ENCODE measurements at places on chromosomes 3 and 15.

DNA sequence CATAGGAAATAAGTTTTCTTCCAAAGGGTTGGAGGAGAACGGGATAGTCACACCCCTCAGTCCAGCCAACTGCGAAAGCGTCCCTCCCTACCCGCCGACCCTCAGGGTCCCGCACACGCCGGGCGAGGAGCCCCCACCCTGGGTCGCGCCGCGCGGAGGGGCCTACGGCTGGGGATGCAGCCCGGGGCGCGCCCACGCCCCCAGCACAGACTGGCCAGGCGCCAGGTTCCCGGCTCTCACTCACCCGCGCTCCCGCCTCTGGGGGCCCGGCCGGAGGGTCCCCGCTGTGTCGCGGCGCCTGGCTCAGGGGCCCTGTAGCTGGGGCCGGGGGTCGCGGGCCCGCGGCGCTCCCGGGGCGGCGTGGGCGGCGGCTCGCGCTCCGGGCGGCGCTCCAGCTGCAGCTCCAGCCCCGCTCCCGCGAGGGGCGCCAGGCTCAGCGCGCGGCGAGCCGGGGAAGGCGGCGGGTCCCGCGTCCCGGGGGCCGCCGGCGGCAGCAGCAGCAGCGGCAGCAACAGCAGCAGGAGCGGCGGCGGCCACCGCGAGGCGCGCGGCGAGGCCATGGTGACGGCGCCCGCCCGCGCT is 375 bp downstream of the HEG1 start:
- DNase-seq: peak; percentile 37

- DNase-seq: no peak
Observed at GRCh38 chr3:43038010-43038409, 58.9 kb downstream of the GASK1A start.

- no peak for DNase-seq
Observed at GRCh38 chr3:69504232-69504631, 118.3 kb upstream of the FRMD4B start.

- no peak for DNase-seq
Observed at GRCh38 chr15:101372149-101372577, 77.1 kb upstream of the SNRPA1 start.

- DNase-seq: no peak
Observed at GRCh38 chr15:66724732-66725463, 22.9 kb downstream of the SMAD6 start.

DNA sequence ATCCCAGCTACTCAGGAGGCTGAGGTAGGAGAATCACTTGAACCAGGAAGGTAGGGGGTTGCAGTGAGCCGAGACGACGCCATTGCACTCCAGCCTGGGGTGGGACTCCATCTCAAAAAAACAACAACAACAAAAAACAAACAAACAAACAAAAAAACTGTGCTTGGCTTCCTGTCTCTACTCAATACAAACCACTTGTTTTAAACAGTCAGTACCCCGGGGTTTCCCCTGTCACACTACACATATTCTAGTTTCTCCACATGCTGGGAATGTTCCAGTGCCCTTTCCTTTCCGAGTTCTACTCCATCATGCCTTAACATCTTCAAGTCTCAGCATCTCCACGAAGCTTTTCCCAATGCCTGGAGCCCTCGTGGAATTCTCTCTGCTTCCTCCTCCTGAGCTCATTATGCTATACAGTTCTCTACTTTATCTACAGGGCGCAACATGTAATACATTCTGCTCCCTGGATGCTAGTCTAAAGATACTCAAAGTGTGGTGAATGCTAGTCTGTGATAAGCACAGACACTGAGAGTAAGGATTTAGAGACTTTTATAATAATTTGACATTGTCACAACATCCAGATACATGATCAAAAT is 7.8 kb downstream of the EMC3 start:
- DNase-seq: no peak

- DNase-seq: no peak
Observed at GRCh38 chr15:70063261-70063925, 34.3 kb downstream of the TLE3 start.

DNA sequence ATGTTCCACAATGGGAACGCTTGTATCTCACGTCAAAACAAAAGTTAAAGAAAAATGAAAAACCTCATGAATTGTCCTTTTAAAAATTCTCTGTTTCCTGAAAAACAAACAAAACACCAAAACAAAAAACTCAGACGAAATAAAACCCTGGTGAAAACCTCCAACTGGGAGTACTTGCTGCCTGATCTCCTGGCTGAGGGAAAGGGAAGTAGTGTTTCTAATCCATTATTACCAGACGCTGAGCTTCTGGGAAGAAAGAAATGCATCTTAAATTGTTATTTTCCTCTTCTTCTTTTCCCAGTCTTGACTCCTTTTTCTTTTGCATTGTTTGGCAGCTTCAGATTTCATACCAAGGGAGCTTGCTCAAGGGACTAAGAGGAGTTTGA is 243.2 kb upstream of the RGMA start:
- DNase-seq: no peak

GRCh38 chr15:88131937-88132336 is 124.6 kb downstream of the NTRK3 start:
- no peak for DNase-seq

- DNase-seq: no peak
Observed at GRCh38 chr15:83545804-83546511, 98.8 kb downstream of the SH3GL3 start.

GRCh38 chr3:45060165-45060892 is 34.2 kb downstream of the CLEC3B start:
- DNase-seq: no peak

GRCh38 chr3:56282341-56282740 is 185.9 kb downstream of the ERC2 start:
- no peak for DNase-seq

GRCh38 chr15:77499087-77499760 is 78.5 kb downstream of the HMG20A start:
- no peak for DNase-seq

- DNase-seq: no peak
Observed at GRCh38 chr3:124771083-124771445, 40.8 kb downstream of the UMPS start.

DNA sequence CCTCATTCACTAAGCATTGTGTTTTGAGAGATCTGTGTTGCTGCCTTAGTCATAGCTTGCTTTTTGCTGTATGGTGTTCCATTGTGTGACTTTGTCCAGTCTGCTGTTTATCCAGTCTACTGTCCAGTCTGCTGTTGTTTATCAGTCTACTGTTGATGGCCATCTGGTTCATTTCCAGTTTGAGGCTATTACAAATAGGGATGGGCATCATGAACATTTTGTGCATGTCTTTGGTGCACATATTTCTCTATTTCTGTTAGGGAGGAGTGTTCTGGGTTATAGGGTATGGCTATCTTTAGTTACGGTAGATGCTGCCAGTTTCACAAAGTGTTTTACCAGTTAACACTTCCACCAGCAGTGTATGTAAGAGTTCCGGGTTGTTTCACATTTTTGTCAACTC is 22.2 kb upstream of the CLEC3B start:
- no peak for DNase-seq

GRCh38 chr3:173865900-173866498 is 468.5 kb downstream of the NLGN1 start:
- DNase-seq: peak; percentile 36

GRCh38 chr15:64667736-64668161 is 107.6 kb downstream of the RBPMS2 start:
- DNase-seq: no peak

DNA sequence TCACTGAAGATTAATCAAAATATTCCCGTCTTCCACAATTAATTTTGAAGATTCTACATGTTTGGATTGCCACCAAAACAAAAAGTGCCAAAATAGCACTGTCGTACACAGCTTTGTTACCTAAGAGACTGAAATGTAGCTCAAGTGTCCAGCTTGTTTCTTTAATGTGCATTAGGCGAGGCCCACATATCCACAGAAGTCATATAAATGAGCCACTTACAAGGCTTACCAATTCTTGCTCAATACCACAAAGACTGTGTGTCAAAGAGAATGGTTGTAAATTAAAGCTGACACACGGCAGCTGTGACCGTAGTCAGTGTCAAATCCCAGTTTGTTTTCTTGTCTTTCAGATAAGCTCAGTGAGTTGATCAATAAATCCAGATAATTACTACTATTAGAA is 639.4 kb upstream of the TBL1XR1 start:
- no peak for DNase-seq

- no peak for DNase-seq
Observed at GRCh38 chr3:5231074-5231473, 43.6 kb downstream of the EDEM1 start.

- DNase-seq: no peak
Observed at GRCh38 chr3:78562328-78562727, 1205.5 kb downstream of the ROBO1 start.

GRCh38 chr3:87246662-87247429 is 19.7 kb downstream of the CHMP2B start:
- DNase-seq: no peak

DNA sequence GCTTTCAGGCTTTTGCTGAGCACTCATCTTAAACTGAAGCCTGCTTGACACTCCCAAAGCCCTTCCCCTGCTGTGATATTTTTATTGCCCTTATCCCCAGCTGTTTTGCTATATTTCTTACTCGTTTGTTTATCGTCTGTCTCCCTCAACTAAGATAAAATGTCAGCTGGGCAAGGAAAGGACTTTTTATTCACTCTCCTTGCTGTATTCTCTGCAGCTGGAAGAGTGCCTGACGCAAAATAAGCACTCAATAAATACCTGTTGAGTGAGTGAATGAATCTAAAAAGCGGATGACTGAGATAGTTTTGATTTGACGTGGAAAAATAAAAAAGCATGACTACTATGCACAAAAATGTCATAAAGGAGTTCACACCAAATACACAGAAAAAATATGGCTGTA is 84.8 kb upstream of the POMGNT2 start:
- DNase-seq: no peak

DNA sequence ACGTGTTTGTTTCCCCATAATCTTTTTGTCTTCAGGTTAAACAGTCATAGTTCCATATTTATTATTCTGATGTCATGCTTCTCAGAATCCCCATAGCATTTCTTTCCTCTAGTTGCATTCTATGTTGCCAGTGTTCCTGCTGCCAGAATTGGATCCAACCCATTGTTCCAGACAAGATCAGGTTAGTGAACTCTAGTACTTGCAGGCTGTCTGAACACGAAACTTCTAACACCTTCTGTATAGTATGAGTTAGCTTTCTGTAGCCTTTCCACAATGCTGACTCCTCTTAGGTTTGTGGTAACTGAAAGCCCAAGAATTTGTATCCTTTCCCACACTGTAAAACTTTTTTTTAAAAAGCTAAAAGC is 88.0 kb upstream of the ROPN1 start:
- no peak for DNase-seq

- DNase-seq: no peak
Observed at GRCh38 chr3:3059645-3060044, 50.5 kb downstream of the IL5RA start.

DNA sequence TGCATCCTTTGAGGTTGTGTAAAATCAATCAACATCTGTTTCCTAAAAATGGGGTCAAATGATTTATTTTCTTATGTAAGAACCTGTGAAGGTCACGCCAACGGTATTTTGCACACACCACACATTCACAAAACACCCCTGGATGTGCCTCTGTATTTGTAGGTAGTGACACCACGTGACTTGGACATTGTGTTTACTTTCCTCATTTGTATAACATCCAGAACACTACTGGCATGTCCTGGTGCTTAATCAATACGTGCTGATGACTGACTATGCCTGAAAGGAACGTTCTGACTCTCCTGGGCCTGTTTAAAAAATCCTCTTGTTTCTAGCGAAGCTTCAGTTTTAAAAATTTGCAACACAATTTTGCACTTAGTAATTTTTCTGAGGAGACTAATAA is 3.4 kb upstream of the TAFA4 start:
- no peak for DNase-seq

DNA sequence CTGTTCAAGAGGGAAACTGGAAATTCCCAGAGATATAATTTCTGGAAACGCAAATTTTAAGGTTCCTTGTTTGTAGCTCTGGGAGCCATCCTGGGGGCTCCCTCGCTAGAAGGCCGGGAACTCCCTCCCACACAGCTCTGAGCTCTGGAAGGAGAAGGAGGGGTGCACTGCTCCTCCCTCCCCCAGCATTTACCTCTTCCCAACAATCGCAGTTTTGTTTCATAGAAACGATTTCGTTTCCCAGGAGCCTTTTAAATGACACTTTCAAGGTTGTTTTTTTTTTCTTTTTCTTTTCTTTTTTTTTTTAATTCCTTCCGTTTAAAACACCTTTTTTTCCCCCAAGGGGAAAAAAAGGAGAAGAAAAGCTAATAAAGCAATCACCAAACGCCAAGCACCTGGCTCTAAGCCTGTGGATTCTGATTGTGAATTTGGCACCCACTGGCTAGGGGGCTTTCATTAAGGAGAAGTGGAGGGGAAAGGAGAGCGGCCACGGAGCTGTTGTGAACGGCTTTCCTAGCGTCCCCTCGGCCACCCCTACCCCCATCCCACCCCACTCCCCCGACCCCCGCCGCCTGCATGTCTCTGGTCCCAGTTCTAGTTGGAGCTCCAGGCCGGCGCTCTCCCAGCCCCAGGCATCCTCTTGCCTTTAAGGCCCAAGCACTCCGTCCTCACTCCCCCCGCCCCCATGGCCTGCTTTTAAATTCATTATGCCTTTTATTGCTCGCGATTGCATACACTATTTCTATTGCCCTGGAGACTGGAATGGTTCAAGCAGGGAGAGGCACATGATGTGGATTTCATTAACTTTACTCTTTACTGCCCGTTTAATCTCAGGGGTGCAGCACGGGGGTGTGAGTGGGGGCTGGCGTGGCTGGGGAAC is 13.6 kb upstream of the CCDC33 start:
- no peak for DNase-seq

DNA sequence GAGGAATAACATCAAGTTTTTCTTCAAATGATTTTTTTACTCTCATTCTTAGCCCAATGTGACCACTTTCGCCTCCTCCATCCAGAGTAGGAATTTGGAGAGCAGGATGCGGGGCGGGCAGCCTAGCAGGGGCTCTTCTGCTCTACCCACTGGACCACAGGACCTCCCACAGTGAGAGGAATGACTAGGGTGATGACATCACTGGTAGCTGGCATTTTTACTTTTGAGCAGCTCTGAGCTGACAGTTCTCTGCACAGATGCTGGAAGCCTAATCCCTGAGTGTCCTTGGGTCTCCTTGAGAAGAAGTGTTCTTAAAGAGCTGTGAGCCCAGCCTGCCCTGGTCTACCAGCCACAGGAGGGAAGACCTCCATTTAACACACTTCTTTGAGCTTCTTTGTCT is 1.4 kb upstream of the HCN4 start:
- DNase-seq: no peak

DNA sequence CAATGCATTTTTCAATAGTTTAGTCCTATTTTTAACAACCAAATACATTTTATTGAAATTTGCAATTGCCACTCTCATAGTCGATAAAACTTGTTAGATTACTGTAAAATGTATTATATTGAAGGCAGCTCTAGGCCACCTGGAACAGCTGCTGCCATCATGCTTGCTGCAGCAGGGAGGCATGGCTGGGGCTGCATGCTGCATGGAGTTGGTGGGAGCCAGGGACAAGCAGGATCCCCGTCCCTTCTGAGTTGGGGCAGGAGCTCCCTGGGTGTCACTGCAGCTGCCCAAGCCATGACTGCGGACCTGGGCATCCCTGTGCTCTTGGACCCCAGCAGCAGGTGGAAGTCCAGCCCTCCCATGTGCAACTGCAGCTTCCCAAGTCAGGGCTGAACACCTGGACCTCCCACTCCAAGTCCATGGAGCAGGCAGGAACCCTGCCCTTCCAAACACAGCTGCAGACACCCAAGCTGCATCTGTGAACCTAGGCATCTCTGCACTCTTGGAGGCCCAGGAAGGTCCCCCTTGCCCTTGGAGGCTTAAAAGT is 742.0 kb downstream of the ZBBX start:
- no peak for DNase-seq

Data from SW480 (cell line).